T-helper 2 cell treated with Interferon-gamma antibody and Interleukin-4, amounts not matched to agents 5 μg/mL and 100 μg/mL, for 36 hours (primary cell): ENCODE measurements at places on chromosomes 3 and 15.

DNA sequence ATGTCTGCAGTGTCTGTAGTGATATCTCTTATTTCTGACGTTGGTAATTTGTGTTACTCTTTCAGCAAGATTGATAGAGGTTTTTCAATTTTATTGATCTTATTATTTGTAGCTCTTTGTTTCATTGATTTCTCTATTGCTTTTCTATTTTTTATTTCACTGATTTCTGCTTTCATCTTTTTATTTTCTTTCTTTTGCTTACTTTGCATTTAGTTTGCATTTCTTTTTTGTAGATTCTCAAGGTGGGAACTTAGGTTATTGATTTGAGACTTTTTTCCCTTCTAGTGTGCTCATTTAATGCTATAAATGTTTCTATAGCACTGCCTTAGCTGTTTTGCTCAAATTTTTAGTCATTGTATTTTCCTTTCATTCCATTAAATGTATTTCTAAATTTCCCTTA is 49.5 kb upstream of the GABRG3 start:
- DNase-seq, result no peak

DNA sequence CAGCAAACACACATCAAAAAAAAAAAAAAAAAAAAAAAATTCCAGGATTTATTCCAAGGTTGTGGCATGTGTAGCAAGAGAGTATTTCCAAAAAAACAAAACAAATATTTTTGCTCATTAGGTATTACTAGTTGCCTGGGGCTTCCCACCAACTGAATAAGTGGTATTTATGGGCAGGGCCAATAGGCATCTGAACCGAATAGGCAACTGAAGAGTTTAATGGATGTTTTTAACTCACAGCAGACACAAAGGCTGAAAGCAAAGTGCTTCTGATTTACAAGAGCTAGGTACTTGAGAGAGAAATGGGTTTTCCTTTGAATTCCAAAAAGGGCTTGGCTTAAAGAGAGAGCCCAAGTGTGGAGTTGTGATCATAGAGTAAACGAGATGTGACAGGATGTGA is 21.4 kb downstream of the EIF4E3 start:
- no peak for DNase-seq

DNA sequence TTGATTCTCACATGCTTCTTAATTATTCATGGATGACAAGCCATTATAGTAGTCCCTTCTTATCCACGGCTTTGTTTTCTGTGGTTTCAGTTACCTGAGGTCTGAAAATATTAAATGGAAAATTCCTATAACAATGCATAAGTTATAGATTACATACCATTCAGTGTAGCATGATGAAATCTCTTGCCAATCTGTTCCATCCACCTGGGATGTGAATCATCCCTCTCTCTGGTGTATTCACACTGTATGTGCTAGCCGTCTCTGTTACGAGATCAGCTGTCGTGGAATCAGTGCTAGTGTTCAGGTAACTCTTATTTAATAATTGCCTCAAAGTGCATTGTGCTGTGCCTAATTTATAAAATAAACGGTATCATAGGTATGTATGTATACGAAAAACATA is 5.2 kb downstream of the WDR5B start:
- no peak for DNase-seq

- no peak for DNase-seq
Measured at GRCh38 chr3:114528517-114528916, 234.7 kb downstream of the TIGIT start.

GRCh38 chr3:116394365-116394764 is 50.9 kb downstream of the LSAMP start:
- DNase-seq, result no peak

- no peak for DNase-seq
Measured at GRCh38 chr3:9883706-9884554, 3.9 kb upstream of the CIDEC start.

DNA sequence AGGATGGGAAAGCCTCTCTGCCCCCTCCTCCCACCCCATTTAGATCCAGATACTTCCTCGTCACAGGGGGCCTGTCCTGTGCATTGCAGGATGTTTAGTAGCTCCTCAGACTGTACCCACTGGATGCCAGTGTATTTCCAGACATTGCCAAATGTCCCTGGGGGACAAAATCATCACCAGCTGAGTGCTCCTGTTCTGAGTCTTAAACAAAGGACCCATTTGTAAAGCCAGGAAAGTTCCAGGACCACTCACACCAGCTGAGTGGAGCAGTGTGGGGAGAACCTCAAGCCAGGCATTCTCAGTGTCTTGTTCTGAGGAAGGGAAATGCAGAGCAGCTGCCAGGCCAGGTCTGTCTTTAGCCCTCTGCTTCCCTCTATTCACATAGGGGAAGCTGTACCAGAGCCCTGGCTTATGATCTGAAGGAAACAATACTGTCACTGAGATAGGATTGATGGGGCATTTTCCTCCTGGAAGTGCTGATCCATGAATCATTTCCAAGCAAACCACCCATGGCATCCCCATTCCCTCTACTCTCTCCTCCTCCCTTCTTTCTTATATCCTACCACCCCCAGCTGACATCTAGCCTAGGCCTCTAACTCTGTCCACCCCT is 67.4 kb upstream of the MEX3B start:
- DNase-seq, result no peak

DNA sequence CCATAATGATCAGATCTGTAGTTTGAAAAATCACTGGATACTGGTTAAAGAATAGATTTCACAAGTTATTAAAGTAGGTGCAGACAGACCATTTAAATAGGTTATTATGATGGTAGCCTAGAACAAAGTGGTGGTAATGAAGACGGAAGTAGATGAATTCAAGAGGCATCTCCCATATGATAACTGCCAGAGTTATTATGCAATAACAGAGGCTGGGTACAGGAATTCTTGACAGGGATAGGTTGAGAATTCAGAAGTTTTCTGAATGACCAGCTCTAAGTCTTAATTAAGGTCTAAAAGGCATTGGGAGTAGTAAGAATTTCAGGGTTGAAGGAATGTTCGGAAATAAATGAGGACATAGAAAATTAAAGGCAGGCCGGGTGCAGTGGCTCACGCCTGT is 108.9 kb downstream of the PEAK1 start:
- no peak for DNase-seq

DNA sequence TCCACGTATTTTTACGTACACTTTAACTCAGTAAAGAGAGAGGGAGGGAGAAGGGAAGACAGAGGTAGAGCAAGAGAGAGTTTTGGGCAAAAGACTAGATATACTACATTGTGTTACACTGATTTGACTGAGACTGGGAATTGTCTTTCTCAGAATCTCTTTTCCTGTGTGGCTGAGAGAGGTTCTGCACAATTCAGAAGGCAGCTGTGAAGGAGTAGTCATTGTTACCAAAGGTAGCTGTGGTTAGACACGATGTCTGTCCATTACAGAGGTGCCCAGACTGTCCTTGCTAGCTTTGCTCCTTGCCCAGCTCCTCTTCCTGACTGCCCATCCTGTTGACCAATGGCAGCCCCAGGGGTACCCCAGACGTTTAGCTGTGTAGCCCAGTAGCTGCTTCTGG is 577.5 kb upstream of the CBLB start:
- DNase-seq, result no peak

DNA sequence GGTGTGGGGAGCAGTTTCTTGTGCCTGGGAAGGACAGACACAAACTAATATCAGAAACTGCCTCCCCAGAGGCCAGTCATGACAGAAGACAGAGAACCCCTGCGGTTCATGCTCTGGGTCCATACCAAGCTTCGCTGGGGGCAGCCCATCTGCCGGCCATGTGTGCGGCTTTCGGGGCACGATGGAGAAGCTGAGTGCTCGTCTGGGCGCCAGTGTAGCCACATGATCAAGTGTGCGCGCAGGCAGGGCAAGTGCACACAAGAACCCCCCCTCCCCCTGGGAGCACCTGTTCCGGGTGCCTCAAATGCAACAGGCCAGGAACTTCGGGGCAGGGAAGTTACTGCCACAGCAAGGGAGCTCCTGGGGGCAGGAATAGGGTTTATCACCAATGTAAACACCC is 1.8 kb downstream of the ADAMTS17 start:
- DNase-seq, result no peak

GRCh38 chr15:31381801-31382712 is 55.4 kb downstream of the KLF13 start:
- no peak for DNase-seq

- peak; percentile 17 for DNase-seq
Measured at GRCh38 chr3:119311081-119311925, 17.1 kb downstream of the ARHGAP31 start.

DNA sequence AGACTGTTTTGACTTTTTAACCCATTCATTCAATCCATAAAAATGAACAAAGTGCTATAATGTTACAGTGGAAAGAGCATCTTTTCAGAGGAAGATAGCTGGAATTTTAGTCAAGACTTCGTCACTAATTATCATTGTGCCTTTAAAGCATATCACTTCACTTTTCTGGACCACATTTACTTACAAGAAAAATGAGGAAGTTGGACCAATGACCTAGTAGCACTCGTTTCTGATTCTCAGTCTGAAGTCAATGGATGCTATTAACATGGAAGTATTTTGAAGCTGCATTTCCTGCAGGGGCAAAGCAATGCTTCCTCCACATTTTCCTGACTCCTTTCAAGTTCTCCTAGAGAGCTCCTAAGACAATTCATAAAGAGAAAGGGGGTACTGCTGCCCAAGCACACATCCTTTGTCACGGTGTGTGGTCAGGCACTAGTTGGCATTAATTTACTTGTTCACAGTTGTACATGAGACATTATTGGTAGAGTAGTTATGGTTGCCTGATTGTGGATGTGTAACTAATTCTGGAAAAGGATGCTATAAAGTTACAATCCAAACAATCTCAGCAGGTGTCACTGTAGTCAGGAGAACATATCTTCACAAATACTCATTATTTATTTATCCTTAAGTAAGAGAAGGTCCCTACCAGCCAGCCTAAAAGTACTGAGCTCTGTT is 1049.1 kb downstream of the FHIT start:
- DNase-seq, result no peak

DNA sequence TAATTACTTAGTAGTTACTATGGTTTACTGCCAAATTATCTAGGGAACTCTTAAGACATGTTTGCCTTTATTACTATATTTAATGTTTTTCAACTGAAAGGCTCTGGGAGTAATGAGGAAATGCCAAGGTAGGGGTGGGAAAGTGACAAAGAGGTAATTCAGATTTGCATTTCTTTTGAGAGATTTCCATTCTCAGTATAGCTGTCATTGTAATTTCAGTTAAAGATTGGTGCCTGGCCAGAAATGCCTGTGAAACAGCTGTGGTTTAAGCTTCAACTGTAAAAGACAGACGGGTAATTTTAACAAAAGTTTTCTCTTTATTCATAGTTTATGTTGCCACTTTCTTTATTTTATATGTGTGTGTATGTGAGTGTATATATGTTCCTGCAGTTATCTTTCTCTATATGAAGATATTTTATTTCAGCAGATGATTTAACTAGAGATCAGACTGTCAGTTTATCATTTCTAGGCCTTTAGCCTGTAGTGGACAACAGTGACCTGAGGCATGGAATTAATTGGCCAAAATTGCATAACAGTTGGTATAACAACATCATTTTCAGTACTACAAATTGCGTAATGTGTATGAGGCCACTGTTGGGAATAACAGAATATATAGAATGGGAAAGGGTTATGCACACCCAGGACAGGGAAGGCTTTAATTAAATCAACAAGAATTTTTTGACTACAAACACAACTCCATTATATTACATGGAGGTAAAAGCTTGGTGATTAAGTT is 119.0 kb downstream of the BBX start:
- no peak for DNase-seq

- no peak for DNase-seq
Measured at GRCh38 chr15:77057685-77058084, 13.2 kb downstream of the TSPAN3 start.

GRCh38 chr3:102354818-102355515 is 79.8 kb upstream of the ZPLD1 start:
- no peak for DNase-seq

DNA sequence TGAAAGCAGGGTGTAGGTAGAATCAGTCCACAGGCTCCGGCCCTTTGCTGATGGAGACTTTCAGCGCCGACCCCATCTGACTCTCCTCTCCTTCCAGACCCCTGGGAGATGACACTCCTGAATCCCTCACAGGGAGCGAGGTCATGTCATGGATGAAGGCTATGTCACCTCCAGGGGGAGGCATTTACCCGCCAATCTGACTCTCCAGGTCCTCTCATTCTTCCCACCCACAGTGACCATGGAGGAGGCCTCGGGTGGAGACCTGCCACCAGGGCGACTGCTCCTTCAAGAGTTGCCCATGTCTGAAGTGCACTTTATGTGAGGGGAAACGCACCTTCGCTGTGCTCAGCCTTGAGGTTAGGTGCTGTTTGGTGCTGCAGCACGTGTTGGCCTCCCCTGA is 112.7 kb downstream of the KLF13 start:
- peak; percentile 43 for DNase-seq

- DNase-seq, result no peak
Measured at GRCh38 chr3:99895131-99895696, 77.6 kb downstream of the CMSS1 start.

- DNase-seq, result no peak
Measured at GRCh38 chr3:24494618-24495325, at the start of gene THRB. Gene THRB (minus strand): TSS chr3:24494850.

GRCh38 chr15:85993116-85993515 is 86.6 kb upstream of the AGBL1 start:
- DNase-seq, result no peak

- no peak for DNase-seq
Measured at GRCh38 chr3:87145553-87145952, 81.6 kb upstream of the CHMP2B start.

DNA sequence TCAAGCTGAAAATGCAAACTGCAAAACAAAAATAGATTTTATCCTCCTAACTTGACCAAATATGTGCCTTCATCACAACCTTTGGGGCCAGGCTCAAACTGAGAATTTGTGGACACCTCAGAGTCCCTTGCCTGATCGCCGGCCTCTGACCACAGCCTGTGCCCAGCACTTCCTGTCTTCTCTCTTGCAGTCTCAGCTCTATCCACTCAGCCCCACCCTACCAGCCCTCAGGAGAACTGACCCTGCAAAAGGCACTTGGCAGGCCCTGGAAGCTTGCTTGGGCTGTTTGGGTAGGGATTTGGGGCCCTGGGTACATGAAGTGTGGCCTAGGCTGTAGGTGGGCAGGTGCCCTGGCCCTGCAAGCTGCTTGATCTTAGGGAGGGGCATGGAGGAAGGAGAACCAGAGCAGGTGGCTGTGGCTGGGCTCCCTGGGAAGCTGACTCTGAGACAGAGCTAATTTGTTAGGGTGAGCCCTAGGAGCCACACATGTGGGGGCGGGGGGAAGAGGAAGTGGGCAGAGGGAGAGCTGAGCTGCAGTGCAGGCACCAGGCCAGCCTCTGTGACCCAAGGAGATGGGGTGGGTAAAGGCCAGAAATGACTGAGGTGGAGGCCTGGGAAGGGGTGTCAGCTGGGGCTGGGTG is 8.6 kb downstream of the CLEC3B start:
- DNase-seq, result peak; percentile 56
